ENCODE measurements at places on chromosomes 13 and 19.

DNA sequence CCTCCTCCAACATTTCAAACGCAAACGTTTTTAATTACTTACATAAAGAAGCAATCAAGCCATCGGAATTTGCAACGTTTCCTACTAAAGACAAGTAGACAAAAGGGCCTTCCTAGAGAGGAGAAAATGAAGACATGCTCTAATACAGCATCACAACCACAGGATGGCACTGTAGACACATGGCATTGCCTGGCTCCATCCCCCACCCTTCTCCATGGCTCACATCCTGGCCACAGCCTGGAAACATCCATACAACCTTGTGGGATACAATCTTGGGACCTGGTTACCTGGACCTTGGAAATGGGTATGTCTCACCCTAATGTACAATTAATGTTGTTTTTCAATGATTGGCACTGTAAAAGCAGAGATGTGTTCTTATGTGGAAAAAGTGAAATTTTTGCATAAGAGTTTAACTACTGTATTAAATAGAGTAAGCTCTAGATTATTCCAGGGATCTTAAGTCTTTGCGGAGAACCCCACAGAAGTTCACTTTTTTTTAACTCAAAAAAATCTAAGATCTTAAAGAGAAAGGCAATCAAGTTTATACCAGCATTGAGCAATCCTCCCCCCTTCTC is 21.5 kb downstream of the EBPL start:
- peaks cover 7% of the 10 kb centered on the region for H3K4me1 ChIP-seq
- peak; percentile 81 for DNase-seq
- no peaks in the 10 kb centered on the region for H3K36me3 ChIP-seq
- no peak overlapping the region for H3K27ac ChIP-seq
- H3K4me3 ChIP-seq = no peak overlapping the region

- peaks cover 13% of the 10 kb centered on the region for H3K36me3 ChIP-seq
- peaks cover 6% of the 10 kb centered on the region for H3K4me1 ChIP-seq
- DNase-seq = peak; percentile 88
- peak overlapping the region; percentile 78 for H3K27ac ChIP-seq
- H3K4me3 ChIP-seq = peak overlapping the region; percentile 77
Observed at GRCh38 chr19:632579-633067, 714 bp downstream of the POLRMT start.

DNA sequence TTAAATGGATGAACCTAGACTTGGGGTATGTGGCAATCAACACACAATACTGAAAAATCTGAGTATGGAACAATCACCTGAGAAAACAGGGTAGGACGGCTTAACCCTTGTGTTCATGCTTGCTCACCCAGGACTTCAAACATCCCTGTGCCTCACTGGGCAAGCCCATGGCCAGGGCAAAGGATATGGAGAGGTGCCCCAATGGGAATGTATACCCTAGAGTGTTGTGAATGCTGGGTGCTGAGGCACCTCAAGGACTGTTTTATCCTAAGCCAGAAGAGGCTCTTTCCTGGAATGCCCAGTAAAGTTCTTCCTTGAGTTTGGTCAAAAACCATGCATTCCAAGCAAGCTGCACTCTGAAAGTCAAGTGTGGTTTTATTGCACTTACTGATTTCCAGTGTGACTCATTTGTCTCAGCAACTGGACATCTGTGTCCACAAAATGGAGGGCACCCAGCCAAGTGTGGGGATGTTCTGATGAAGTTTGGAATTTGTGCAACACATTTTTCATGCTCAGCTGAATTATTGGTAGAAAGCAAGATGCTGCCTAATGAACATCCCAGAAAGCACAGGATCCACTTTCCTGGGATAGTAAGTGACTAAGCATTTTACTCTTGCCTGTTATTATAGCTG is 531.3 kb downstream of the RFC3 start:
- H3K4me1 ChIP-seq = peaks cover 26% of the 10 kb centered on the region
- H3K36me3 ChIP-seq = no peaks in the 10 kb centered on the region
- DNase-seq = peak; percentile 95
- peak overlapping the region; percentile 29 for H3K27ac ChIP-seq
- H3K4me3 ChIP-seq = no peak overlapping the region

DNA sequence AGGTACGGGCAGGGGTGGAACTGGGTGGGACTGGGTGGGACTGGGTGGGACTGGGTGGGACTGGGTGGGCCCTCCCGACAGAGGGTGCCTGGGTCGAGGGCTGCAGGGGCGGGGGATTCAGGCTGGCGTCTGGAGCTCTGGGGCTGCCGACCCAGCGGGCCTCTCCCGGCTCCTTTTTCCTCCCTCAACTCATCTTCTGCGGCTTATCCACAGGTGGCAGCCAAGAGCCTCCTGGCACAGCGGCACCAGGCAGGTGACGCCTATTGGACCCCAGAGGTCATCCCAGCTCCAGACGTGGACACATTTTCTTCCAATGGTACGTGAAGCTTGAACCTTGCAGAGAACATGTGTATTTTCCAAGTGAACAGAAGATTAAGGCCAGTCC is 533 bp downstream of the ZNF544 start:
- H3K4me1 ChIP-seq = peaks cover 11% of the 10 kb centered on the region
- peak overlapping the region; percentile 80 for H3K4me3 ChIP-seq
- peak; percentile 65 for DNase-seq
- no peak overlapping the region for H3K27ac ChIP-seq

- H3K4me1 ChIP-seq = peaks cover 42% of the 10 kb centered on the region
- H3K27ac ChIP-seq = no peak overlapping the region
Observed at GRCh38 chr19:16340654-16341053, 16.0 kb downstream of the KLF2 start.
